Foreskin keratinocyte (primary cell): ENCODE measurements at places on chromosomes 2 and 18. TPM values are rescaled to one million over a fixed set of nuclear protein-coding genes. Genes with fewer than 3 reads are reported as not detected.

Gene DNAJC27
- total RNA-seq: 1.8 and 4.1 TPM in 2 replicates

Gene GPN1
- total RNA-seq: 58.9 and 61.4 TPM in 2 replicates

Gene UGT1A6
- 14.0 and 15.8 TPM in 2 replicates for total RNA-seq

Gene CCDC68
- total RNA-seq: 3.9 and 4.0 TPM in 2 replicates

Gene MRPL44
- total RNA-seq: 29.5 and 33.2 TPM in 2 replicates

Gene MROH2A
- 0.11 and 0.31 TPM in 2 replicates for total RNA-seq

Gene STPG4
- total RNA-seq: 0.07 TPM in 1 of 2 replicates, not detected in the other

Gene RAB6C
- total RNA-seq: not detected in 2 replicates

Gene OXER1
- 0.07 TPM in 1 of 2 replicates, not detected in the other for total RNA-seq

Gene NDC80
- 27.8 and 34.1 TPM in 2 replicates for total RNA-seq

DNA sequence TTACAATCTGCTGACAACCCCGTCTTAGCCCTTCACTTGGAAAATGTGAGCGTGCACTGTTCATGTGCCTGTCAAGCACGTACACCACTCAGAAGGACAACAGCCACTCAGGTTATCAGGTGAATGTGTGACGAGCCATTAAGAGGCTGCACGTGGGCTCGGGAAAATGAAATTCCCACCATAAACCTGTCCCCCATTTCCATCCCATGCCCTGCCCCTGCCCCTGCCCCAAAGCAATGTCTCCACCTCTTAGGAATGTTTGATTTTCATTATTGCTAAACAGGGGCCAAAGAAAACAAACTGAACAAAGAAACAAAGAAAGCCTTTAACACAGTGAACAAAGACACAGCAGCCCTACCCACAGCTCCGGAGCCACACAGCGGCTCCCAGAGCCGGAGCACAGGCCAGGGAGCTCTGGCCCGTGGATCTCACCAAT is 90.5 kb downstream of the TMEM18 start:
- DNase-seq: no peak

DNA sequence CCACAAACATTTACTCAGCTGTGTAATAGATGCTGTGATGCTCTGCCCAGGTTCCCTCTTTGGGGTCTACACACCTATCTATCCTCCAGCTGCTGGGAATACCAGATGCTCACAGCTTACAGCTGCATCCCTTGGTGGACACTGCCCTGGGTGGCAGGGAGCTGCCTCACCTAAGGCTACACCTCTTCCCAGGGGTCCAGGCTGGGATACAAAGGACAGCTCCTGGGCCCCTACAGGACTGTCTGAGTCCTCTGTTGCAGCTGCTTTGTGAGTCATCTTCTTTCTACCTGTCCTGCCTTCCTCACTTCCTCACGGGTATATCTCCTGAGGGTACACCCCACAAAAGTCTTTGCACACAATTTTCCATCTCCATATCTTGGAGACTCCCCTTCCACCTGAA is 27.6 kb downstream of the THNSL2 start:
- DNase-seq: no peak

- DNase-seq: no peak
These were observed 24.1 kb upstream of the VWC2L start for GRCh38 chr2:214386720-214387119.

- no peak for DNase-seq
These were observed 12.1 kb upstream of the ARMC9 start for GRCh38 chr2:231186325-231186724.

DNA sequence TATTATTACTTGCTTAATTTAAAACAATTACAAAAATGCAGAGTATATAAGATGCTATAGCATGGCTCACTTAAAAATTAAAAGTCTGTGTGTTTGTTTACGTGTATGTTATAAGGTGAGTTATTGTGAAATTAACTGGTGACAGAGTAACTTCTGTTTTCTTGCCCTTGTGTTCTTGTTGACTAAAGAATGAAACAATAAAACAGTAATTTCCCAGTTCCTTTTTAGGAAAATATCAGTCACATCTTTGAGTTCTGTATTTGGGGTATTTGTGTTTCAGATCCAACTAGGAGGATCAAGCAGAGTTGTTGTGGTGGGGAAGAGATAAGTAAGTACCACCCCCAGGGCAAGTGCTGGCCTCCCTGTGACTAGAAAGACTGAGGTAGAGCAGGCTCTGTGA is 143.6 kb downstream of the CCDC148 start:
- DNase-seq: no peak

DNA sequence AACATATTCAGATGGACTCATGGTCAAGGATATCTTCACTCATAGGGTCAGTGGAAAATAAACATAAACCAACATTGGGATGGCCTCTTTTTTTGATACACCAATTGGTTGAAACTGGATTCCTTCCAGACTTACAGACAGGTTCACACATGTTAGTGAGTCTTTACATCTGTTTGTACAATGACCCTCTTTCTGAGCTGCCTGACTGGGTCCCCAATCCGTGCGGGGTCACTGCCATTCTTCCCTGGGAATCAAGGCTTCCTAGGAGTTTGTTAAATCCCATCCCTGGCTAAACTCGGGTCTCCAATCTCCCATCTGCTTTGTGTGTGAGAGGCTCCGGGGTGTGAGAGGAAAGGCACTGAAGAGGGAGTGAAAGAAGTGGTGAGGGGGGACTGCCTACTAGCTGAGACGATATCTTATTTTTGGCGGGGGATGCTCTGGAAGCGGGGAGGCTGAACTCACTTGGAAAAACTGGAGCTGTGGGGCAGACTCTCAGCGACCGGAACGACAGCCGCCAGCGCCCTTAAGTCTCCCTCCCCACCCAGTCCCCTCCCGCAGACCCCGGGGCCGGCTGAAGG is 487 bp downstream of the STARD6 start:
- DNase-seq: peak; percentile 17

DNA sequence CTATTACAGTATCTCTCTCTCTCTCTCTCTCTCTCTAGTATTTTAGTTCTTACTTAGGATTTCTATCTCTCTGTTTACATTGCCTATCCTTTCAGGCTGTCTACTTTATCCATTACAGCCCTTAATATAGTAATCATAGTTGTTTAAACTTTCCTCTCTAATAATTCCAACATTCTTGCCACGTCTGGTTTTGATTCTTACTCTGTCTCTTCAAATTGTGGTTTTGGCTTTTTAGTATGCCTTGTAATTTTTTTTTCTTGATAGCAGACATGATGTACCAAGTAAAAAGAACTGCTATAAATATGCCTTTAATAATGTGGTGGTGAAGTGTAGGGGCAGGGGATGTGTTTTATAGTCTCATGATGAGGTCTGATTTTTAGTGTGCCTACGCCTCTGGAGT is 1809.5 kb upstream of the CELF4 start:
- DNase-seq: no peak

DNA sequence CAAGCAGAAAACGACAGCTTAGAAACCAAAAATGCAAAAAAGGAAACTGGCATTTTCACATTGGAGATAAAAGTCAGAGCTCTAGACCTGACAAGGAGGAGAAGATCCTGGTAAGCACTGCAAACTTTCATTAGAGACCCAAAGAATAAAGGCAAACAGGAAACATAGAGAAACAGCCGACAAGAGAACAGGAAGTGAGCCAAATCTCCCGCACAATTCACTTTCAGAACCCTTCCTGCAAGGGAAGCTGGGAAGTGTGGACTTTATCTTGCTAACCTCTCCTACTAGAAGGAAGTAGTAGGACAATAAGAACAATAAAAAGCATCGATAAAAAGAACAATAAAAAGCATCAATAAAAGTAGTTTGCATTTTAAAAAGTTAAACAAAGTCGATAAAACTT is 417.8 kb upstream of the SPHKAP start:
- no peak for DNase-seq

DNA sequence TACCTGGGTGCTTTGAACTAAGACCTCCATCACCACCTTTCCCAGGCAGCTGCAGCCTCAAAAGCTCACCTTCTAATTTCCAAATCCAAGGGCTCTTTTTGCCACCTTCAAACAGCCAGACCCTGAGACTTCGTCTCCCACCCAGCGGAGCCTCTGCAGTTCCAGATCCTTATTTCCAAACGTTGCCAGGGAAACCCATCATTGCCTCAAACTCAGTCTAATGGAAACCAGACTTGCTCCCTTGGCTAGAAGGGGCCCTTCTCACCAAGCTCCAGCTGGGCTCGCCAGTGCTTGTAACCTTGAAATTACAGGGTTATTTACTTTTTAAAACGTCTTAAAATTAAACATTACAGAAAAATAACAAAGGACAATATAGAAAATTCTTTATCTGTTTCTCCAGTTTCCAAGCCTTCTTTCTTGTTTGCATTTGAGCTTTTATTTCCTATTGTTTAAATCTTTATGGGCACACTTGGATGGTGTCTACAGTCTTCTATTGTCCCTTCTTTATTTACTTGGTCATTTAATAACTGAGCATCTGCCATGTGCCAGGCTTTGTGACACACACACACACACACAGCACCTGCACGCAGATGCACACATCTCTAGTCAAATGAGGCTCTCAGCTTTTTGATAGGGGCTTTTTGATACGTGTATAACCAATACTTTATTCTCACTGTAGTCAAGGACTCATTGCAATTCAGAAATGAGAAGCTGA is 36.1 kb downstream of the TRPM8 start:
- no peak for DNase-seq

- no peak for DNase-seq
These were observed 52.4 kb downstream of the AKAIN1 start for GRCh38 chr18:5144629-5145028.

- no peak for DNase-seq
These were observed 452.4 kb upstream of the CDH7 start for GRCh38 chr18:65298422-65298821.

DNA sequence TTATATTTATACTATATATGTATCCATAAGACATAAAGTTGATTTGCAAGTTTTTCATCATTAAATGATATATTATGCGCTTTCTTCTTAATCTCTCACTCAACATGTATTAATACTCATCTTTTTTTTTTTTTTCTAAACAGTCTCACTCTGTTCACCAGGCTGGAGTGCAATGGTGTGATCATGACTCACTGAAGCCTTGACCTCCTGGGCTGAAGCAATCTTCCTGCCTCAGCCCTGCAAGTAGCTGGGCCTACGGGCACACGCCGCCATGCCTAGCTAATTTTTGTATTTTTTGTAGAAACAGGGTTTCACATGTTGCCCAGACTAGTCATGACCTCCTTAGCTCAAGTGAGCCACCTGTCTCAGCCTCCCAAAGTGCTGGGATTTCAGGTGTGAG is 51.4 kb upstream of the MAP4K3 start:
- DNase-seq: peak; percentile 51

DNA sequence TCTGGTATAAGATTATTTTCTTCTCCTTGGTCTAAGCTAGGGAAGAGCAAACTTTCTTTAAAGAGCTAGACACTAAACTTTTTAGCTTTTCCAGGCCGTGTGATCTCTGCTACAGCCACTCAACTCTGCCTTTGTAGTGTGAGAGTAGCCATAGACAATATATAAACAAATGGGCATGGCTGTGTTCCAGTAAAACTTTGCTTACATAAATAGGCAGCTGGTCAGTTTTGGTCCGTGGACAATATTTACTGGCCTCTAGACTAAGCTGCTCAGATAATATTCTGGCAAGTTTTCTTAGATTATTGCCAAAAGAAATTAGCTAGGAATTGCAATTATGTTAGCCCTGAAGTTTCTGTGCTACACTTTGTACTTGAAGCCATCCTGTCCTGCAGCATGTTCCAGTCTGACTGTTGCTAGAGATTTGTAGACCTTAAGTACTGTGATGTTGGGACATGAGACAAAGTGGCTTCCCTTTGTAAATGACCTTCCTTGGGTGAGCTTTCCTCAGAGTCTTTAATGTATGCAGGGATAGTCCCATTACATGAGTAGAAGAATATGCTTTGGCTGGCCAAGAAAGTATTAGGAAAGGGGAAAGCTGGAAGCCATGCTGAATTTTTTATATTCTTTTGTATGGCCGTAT is 126.9 kb downstream of the SOX11 start:
- DNase-seq: no peak

DNA sequence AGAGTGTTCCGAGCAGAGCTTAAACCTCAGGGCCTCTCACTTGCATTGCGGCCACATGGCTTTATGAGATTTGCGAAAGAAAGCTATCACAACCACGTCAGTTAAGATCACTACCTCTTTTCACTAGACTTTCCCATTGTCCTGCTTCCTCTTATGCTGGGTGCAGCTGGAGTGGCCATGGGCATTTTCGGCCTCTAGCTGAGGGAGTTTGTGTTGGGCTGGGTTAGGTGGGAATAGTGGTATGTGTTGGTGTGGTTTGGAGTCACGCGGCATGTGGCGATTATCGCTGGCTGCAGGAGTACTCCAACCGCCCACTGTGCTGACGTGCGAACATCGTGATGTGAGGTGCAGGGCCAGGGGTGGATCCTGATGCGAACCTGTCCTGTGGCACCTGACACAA is 27.1 kb downstream of the RALB start:
- DNase-seq: no peak

DNA sequence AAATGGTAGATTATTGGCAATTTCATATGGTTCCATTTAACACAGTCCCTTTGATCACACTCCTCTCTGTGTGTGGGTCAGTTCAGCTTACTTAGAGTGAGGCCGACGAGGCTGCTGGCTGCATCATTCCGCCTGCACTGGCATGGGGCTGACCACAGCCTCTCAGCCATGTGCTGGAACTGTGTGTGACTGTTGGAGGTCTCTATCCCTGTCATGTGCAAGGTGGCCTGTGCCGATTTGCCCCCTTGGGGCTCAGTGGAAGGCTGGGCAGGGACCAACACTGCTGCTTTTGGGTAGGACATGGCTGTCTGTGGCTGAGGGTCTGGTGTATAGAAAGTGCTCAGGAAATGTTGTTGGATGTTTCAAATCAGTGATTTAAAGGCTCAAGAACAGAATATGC is 454.0 kb upstream of the HS6ST1 start:
- no peak for DNase-seq

GRCh38 chr2:156339865-156340264 is 7.3 kb upstream of the NR4A2 start:
- DNase-seq: no peak

DNA sequence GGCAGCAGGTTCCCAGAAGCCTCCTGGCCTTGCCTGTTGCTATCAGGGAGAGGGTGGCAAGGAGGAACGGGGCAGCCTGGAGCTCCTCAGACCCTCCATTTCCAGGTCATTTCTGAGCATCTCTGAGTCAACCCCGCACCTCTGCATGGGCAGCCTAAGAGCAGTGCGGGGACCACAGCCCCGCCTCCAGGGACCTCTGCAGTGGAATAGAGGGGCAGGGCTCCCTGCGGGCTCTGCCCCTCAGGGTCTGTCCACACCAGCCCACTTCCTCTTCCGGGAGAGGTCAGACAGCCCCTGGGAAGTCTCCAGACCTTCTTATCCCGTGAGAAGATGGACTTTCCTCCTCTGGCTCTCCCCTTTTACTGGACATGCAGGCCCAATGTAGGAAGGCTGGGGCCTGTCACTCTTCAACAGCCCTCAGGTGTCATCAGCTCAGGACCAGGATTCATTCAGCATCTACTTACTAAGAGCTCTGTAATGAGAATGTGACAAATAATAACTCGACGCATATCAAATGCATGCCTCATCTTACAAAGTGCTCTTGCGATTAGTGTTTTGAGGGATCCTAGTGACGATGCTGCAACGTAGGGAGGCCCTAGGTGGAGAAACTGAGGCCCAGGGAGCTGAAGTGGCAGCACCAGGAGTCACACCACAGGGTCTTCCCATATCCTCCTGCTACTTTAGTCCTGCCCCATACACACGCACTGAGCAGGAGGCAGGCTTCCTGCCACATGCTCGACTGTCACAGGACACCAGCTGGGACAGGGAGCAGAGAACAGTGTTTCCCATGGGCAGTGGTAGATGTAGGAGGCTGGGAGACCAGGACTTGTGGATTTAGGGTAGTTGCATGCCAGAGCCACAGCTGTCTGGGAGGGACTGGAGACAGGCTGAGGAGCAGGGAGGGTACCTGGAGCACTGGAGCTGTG is 28.0 kb downstream of the SH2D6 start:
- no peak for DNase-seq
